BE2C (cell line): ENCODE measurements at places on chromosomes 6 and 20.

- no peak for DNase-seq
Measured at GRCh38 chr20:58659841-58660240, 8.8 kb downstream of the STX16 start.

GRCh38 chr6:6803180-6803977 lies 214.9 kb downstream of the LY86 start:
- DNase-seq, result no peak

- DNase-seq, result no peak
Measured at GRCh38 chr6:108251252-108251651, 9.6 kb downstream of the SNX3 start.

GRCh38 chr6:137112067-137112355 lies 61.4 kb downstream of the IL22RA2 start:
- DNase-seq, result no peak

DNA sequence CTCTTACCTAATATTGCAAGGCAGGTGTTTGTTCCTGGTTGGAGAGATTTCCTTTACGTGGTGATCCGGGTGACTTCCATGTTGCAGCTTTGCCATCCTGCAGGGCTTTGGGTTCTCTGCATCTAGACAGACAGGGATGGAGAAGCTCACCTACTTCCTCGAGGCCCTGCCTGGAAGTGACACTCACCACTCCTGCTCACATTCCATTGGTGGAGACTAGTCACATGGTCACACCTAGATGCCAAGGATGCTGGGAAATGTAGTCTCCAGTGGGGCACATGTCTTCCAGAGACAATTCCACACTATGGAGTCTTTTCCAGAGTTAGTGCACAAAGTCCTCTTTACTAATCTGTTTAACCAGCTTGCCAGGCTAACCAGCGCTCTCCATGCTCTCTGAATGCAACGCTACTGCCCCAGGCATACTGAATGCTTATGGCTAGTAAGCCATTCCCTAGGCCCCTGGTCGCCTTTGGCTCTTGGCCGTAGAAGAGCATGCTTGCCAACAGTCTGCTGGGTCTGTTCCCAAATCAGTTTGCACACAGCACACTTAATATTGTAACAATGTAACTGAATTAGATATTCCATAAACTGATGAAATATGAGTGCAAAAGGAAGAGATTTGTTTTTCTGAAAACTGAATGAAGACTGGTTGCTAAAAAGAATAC lies 6.7 kb upstream of the KCNK15 start:
- peak; percentile 87 for DNase-seq

DNA sequence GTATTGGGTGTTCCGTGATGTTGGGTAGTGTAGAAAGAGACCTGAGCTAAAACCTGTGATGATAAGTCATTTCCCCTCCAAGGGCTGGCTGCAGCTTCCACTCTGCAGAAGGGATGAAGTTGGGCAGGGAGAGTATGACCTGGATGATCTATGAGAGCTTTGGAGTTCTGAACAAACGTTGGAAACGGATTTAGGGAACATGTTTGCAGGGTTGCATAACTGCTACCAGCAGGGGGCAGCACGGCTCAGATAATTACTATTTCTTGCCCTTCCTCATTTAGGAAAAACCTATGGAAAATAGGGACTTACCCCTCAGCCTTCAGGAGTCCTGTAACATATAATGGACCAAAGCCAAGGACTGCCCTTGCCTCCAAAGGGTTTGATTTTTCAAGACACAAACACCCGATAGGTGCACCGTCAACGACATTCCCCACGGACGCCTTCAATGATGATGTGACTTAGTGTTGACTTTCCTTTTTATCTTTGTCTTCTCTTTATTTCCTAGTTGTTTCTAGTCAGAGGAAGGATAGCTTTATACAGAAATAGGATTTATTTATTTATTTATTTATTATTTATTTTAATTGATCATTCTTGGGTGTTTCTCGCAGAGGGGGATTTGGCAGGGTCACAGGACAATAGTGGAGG lies 164.9 kb upstream of the SASH1 start:
- peak; percentile 52 for DNase-seq

- DNase-seq, result no peak
Measured at GRCh38 chr6:22017766-22018165, 279.1 kb downstream of the PRL start.

GRCh38 chr6:142698751-142699150 lies 246.2 kb downstream of the HIVEP2 start:
- no peak for DNase-seq

- peak; percentile 26 for DNase-seq
Measured at GRCh38 chr20:675453-676314, at the start of gene SCRT2. TSS of gene SCRT2 (minus strand) at chr20:675802. CDS start at chr20:675601, 201 bp downstream.

DNA sequence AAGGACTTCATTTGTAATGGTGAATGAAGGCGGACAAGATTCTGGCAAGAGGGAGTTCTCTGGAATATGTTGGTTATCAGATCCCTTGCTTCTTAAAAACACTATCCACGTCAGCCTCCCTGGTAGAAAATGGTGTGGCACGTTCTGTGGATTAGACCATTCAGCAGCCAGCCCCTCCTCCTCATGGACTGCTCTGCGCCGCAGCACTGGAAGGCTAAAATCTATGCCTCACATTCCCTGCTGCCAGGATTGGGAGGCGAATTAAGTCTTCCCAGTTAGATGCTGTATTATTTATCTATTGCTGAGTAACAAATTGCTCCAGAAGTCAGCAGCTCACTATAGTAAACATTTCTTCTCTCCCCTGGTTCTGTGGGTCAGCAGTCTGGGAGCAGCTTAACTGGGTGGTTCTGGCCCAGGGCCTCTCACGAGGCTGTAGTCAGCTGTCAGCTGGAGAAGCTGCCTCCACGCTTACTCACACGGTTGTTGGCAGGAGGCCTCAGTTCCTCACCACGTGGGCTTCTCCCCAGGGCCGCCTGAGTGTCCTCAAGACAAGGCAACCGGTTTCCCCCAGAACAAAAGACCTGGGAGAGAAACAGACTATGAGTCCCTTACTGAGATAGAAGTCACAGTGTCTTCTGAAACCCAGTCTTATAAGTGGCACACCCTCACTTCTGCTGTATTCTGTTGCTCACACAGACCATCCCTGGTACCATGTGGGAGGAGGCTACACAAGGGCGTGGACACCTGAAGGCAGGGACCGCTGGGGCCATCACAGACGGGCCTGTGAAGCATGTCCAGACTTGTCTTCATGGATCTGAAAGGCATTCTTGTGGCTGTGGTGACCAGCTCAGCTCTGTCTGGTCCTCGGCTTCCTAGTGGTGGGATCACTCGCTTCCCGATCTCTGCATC lies 101.0 kb downstream of the NRN1 start:
- DNase-seq, result no peak

- no peak for DNase-seq
Measured at GRCh38 chr6:135270676-135271536, 89.8 kb downstream of the MYB start.

GRCh38 chr20:37316116-37316774 lies 26.8 kb downstream of the MANBAL start:
- no peak for DNase-seq

DNA sequence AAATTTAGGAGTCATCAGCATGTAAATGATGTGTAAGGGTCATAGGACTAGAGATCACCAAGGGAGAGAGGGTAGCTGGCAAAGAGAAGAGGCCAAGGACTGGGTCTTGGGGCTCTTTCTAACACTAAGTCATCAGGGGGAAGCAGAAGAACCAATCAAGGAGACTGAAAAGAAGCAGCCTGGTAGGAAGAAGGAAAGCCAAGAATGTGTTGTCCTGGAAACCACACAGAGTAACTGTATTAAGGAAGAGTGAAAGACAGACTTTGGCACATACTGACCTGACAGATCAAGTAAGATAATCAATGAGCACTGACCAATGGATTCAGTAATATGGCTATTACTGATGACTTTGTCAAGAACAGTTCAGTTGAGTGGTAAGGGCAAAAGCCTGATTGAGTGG lies 42.3 kb upstream of the LAMA4 start:
- no peak for DNase-seq

- no peak for DNase-seq
Measured at GRCh38 chr20:63782051-63782471, 42.5 kb downstream of the SLC2A4RG start.

GRCh38 chr6:145836170-145836569 lies 21.6 kb upstream of the FBXO30 start:
- no peak for DNase-seq

DNA sequence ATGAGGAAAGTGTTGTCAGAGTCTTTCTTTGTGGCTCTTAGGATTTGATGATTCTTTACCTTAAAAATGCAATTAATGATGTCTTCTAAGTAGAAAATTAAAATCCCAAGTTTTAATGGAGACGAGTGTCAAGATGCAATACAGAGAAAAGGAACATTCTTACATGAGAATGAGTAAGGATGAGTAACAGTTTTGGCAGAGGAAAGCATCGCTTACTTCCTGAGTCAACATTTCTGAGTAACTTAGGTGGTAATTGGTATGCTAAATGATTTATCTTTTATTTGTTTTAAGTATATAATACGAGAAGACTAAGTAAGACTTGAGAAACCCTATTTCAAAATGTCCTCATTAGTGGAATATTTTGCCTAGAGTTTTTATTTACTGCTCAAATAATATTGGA lies 101.3 kb downstream of the RTN4IP1 start:
- no peak for DNase-seq

DNA sequence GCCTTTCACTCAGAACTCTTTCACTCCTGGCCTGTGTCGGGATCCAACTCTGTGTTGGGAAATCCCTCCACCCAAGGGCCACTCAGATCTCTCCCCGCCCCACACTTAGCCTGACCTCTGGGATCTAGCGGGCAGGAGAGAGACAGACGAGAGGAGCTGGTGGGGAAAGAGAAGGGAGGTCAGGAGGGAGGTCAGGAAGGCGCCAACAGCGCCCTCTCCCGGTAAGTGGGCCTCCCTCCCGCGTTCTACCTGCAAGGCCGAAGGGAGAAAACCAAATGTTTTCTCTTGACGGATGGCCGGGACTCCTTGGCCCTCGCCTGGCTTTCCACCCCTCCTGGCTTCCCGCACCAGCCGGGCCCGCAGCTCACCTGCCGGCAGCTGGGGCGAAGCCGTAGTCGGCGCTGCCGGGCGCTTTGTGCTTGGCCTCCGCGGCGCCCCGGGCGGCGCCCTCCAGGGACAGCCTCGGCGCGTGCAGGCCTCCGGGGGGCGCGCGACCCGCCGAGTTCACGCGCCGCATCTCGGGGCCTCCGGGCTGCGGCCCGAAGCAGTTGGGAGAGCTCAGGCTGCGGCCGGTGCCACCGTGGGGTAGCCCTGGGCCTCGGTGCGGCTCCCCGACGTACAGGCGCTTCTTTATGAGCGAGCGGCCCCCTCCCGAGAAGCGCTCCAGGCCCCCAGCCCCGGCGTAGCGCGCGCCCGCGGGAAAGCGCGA lies 38.2 kb downstream of the C6orf132 start:
- no peak for DNase-seq

DNA sequence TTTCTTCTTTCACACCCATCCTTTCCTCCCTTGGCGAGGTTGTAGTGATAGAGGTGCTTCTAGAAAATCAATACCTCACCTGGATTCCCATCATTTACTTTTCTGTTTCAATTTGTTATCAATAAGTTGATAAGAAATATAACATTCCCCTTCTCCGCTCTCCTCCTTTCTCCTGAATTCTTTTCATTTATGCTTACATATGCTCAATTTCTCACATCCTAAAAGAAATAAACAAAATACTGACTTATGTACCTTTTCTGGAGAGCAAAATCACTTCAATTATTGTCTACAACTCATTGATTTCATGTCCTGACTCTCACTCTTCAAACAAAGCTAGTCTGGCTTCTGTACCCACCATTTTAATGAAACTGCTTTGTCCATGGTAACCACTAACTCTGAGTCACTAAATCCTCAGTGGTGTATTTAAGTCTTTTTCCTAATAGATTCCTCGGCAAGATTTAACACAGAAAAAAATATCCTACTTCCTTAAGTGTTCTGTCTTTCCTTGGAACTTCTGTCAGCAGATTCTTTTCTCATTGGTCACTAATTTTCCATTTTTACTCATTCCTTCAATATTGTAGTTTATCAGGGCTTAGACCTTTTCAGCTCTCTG lies 289.6 kb downstream of the RFPL4B start:
- no peak for DNase-seq

GRCh38 chr6:145544041-145544440 lies 191.3 kb downstream of the EPM2A start:
- DNase-seq, result no peak

GRCh38 chr20:19769507-19769906 lies 11.4 kb downstream of the RIN2 start:
- DNase-seq, result no peak

DNA sequence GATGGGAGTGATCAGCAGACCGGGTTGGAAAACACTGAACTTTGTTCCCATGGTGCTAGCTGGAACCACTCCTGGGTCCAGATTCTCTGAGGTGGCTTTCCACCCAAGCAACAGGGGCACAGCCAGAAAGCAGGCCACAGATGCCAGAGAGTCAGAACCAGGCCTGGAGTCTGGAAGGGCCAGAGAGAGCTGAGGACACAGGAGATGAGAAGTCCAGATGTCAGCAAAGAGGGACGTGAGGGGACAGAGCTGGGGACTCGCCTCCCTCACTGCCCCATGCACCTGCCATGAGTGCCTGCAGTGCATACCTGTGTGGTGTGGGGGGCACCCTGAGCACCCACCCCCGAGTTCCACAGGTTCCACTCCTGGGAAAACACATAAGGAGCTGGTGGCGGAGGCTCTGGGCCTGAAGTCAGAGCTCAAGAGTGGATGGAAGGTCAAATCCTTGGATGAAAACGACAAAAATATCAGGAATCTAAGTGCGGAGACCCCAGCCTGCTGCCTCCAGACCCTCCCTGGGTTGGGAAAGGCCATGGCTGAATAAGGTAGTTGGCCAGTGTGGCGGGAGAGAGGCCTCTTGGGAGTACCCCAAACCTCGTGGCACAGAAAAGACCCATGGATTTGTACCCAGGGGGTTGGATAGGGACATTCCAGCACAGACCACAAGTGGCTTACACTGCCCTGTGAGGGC lies 224.2 kb downstream of the SYNDIG1 start:
- DNase-seq, result no peak

DNA sequence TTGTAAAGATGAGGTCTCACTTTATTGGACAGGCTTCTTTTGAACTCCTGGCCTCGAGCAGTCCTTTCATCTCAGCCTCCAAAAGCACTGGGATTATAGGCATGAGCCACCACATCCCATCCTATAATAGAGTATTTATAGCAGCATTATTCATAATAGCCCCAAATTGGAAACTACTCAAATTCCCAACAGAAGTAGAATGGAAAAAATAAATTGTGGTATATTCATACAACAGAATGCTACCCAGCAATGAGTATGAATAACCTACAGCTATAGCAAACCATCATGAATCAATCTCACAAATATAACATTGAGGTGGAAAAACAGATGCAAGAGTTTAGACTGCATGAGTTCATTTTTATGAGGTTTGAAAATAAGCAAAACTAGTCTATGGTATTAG lies 84.8 kb upstream of the BTBD3 start:
- DNase-seq, result no peak

- DNase-seq, result no peak
Measured at GRCh38 chr20:50725724-50726005, 5.7 kb upstream of the PARD6B start.

DNA sequence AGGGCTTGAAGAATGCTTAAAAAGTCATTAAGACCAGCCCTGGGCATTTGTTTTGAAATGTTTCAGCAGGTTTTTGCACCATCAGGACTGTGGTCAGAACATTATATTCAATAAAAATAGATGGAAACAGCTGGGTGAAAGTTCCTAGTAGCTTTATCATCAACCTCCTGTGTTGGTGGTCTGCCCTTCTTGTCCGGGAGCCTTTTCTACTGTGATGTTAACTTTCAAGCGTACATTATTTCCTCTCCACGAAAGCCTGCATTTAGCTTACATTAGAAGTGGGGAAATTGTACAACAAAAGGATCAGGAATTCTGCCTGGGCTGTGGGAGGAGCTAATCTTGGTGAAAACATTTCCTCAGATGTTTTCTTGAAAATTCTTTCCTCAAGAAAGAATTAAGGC lies 71.1 kb downstream of the LAMA4 start:
- DNase-seq, result no peak

- DNase-seq, result no peak
Measured at GRCh38 chr20:13756551-13756950, 28.2 kb downstream of the ESF1 start.
